ENCODE measurements at places on chromosomes 6 and 20.

DNA sequence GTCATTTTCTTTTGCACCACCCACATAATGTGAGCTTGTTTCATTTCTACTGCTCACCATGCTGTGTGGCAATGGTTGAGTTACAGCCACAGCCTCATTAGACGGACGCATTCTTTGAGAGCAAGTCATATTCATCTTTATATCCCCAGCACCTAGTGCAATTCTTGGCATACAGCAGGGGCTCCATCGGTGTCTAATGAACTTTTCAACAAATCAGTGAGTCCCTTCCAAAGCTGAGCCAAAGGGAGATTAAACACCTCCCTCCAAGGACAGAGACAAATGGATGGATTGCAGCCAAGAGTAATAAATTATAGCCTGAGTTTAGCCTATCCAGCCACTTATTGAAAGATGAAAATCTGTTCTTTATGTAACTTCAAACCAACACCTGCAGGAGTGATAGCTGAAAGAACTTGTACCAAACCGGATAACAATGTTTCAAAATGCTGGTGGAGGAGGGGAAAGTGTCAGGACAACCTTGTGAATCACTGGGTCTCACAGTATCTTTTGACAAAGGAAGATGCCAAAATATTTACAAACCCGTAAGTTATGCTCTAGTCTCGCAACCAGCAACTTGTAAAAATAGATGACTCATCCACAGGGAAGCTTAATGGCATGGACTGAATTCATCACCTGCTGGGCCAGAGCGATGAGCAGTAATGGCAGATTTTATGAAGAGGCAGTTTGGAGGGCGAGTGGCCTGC lies 139.0 kb downstream of the PXDC1 start:
- DNase-seq: no peak

DNA sequence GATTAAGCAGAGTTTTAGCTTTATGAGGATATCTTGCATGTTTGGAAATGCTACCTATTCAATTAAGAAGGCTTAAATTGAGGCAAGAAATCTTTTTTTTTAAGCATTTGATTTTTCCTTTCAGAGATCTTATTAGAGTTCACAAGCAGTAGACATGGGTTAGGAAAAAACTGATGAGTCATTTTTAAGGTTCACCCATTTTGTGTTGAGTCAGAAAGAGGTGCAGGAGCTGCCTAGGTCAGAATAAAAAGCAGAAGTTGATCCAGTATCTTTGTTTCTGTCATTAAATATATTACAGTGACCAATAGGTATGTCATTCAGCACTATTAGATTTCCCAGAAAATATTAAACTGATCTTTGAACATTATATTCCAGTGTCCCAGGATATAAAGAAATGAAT lies 306.8 kb downstream of the LMBRD1 start:
- DNase-seq: no peak

GRCh38 chr6:23388086-23388783 lies 737.8 kb upstream of the NRSN1 start:
- DNase-seq: no peak

DNA sequence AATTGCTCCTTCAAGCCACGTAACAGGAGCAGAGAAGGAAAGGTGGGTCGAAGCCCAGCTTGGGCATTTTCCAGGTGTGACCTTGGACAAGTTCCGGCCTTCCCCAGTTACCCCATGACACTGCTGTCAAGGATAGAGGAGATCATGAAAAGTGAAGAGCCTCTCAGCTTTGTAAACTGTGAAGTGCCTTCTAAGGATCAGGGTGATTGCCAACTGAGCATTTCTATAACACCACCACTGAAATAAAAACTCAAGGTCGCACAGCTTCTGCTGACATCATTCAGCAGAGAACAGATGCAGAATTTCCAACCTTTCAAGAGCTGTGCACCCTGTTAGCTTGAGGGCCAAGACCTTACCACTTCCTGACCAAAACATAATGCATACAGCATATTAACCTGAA lies 24.0 kb upstream of the ZMYND8 start:
- DNase-seq: no peak

DNA sequence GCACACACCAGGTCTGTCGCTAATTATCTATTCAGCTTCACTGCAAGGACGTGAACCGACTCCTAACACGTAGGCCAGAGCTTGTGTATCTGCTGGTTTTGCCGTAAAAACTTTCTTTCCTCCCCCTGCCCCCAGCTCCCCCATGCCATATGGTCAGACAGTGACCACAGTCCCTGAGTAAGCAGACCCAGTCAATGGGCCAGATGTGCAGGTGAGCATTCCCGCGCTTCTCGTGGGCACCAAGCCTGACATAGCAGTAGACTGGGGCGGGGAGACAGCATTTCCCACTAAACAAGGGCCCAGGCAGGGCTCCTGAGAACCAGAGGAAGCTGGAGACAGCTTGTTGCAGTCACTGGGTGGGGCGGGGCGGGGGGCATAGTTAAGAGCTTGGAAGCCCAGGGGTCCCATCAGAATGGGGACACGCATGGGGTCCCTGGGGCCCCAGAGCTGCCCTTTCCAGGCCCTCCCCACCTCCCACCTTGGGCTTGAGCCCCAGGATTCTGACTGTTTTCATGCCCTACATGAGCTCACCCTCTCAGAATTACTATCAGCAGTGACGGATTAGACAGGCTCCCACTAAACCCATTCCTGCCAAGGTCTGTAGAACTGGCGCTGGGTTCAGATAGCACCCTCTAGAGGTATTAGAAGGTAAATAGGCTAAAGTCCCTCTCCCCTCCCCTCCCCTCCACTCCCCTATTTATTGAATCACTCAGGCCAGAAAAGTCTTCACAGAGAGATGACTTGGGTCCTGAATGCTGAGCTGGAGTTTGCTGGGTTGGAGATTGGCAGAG lies 51.8 kb downstream of the CDH26 start:
- peak; percentile 7 for DNase-seq

- no peak for DNase-seq
Observed at GRCh38 chr20:36085686-36086267, 68.8 kb upstream of the EPB41L1 start.

DNA sequence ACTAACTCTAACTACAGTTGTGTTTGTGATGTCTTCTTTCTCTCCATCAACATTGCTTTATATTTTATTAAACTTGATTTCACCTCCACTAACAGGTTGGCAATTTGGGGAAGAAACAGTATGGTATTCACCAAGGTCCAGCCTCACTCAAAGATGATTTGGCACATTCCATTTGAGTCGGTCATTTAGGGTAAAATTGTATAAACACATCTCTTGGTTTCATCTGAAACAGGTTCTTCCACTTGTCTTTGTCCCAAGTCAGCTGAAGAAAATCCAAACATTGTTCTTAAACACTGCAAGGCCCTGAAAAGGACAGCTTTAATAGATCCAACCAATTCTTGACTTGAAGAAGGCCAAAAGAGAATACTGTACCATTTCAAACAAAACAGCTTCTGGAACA lies 104.9 kb upstream of the NT5E start:
- no peak for DNase-seq

- no peak for DNase-seq
Observed at GRCh38 chr6:35552285-35552917, 39.7 kb upstream of the TULP1 start.

- peak; percentile 91 for DNase-seq
Observed at GRCh38 chr6:53651205-53651763, 14.3 kb downstream of the KLHL31 start.

DNA sequence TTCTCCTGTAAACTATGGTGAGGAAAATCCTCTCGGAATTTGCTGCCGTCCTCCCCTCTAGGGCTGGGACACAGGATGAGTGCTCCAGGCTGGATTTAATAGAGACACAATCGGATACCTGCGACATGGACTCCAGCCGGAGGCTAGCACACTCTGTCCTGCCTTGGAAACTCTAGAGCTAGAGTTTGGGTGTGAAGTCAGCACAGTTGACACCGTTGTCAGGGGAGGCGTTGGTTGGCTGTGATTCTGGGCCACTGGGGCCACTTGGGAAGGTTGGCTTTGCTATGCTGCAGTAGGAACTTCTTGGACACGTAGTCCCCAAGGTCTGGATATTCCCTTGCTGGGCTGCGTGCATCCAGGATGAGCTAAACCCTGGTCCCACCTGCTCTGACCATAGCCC lies 169.4 kb downstream of the NRN1 start:
- DNase-seq: no peak

DNA sequence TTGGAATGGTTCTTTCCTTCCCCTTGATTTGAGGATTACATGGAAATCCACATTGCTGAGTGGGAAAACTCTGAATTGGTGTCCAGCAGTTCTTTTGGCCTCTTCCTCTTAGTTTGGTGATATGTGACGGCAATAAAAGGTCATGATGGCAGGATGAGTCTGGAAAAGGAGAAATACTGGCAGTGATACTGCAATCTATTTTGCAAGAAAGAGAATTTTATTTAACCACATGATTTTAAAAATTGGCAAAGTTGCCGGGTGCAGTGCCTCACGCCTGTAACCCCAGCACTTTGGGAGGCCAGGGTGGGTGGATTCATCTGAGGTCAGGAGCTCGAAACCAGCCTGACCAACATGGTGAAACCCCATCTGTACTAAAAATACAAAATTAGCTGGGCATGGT lies 73.1 kb downstream of the ADTRP start:
- DNase-seq: no peak

GRCh38 chr6:5095236-5095635 lies 10.1 kb downstream of the PPP1R3G start:
- DNase-seq: no peak
